ENCODE measurements at places on chromosomes 12 and 14. TPM values are rescaled to one million over a fixed set of nuclear protein-coding genes. Genes with fewer than 3 reads are reported as not detected.

- DNase-seq, result no peak
These were observed 28.3 kb downstream of the ERC1 start for GRCh38 chr12:1019283-1019682.

DNA sequence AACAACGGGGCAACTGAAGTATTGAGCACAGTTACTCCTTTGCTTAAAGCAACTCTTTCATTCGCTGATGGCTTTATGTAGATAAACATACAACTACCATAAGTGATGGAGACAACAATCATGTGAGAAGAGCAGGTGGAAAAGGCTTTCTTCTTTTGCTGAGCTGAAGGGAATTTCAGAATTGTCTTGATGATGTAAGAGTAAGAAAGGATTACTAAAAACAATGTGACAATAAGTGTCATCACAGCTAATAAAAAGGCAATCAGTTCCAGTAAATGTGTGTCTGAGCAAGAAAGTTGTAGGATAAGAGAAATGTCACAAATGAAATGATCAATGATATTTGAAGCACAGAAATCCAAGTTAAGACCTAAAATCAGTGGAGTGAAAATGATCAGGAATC, 647 bp downstream of the OR6C70 start:
- DNase-seq, result no peak

GRCh38 chr12:89041078-89041477, 311.2 kb downstream of the DUSP6 start:
- no peak for DNase-seq

- peak; percentile 20 for DNase-seq
These were observed 90.2 kb upstream of the RESF1 start for GRCh38 chr12:31868965-31869364.

DNA sequence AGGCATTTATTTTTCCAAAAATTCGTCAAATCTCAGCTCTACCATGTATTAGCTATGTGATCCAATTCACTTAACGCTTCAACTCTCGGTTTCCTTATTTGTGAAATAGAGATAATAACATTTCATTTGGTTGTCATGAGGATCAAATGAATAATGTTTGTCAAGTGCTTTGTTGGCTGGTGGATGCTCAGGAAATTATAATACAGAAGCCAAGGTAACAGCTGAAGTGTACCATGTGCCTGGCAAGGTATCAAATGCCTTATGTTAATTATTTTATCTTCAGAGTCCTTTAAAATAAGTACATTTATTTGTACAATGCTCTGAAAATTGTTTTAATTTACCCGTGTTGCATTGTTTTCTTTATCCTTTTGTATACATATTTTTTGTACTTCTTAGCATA, 6.1 kb upstream of the PRKCH start:
- no peak for DNase-seq

GRCh38 chr12:41223600-41223999, 35.5 kb downstream of the PDZRN4 start:
- DNase-seq, result no peak

DNA sequence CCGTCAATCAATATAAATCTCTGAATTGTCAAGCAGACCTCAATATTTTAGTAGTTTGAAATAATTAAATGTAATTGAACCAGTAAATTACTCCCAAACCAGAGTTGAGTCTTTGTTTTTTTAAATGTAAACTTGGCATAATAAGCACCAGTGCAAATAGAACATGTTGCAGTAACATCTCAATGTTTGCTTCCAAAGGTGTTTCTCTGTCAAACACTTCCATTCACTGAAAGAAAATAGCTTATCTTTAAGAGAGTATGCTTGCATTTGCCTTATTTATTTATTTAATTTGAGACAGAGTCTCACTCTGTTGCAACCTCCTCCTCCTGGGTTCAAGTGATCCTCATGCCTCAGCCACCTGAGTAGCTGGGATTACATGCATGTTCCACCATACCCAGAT, 39.9 kb upstream of the EGLN3 start:
- no peak for DNase-seq

GRCh38 chr12:113027726-113028125, 28.8 kb upstream of the DTX1 start:
- DNase-seq, result no peak

DNA sequence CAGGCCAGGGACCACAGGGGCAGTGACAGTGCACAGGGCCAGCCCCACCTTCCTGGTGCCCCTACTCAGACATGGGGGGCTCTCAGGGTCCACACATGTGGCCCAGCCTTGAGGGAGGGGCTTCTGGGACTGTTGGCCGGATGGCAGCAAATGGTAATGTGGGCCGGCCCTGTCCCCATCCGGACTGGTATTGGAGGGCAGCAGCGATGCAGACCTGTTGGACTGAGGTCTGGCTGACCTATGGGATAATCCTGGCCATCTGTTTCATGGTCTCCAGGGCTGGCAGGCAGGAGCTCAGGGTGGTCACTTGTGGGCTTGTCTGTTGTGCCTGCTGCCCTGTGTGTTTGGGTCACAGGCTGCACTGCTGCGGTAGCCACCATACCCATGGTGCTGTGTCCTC, 387.5 kb downstream of the TMEM121 start:
- DNase-seq, result no peak

GRCh38 chr12:116142936-116143898, 134.3 kb downstream of the MED13L start:
- DNase-seq, result peak; percentile 89

Gene TMEM30B
- total RNA-seq, result under 0.01 TPM

Gene HSPB8
- 12.9 TPM for total RNA-seq

All from IMR-90 (cell line).